WTC11 (cell line): ENCODE measurements at places on chromosomes 7 and 10.
A peak's percentile ranks its signal among the peaks of the same experiment; 100 is the strongest.

- DNase-seq = no peak
Observed at GRCh38 chr10:10782603-10783002, 235.1 kb upstream of the CELF2 start.

- DNase-seq = no peak
Observed at GRCh38 chr10:127346604-127347003, 150.2 kb upstream of the INSYN2A start.

- DNase-seq = peak; percentile 41
Observed at GRCh38 chr10:89838044-89838615, 136.7 kb downstream of the KIF20B start.

GRCh38 chr10:62163024-62163423, 105.6 kb downstream of the RTKN2 start:
- DNase-seq = no peak

DNA sequence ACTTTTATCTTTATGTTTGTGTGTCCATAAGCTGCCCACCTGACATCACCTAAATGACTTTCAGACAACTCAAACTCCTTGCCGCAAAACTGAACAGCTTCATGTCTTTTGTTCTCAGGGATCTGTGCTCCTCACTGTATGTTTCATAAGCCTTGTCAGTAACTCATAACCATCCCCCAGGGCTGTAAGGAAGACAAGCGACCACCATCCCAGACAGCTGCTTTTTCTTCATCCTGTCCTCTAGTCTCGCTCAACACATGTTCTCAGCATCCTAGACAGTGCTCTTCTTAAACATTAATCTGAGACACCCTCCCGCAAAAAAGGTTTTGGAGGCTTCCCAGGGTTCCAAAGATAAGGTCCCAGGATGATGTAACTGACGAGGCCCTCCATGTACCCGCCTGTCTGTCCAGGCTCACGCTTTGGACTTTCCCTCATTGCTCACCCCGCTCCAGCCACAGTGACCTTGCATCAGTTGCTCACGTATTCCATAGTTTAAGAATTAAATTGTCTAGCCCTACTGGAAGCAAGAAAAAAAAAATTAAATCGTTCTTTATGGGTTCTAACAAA, 69.8 kb downstream of the MAP3K8 start:
- no peak for DNase-seq

DNA sequence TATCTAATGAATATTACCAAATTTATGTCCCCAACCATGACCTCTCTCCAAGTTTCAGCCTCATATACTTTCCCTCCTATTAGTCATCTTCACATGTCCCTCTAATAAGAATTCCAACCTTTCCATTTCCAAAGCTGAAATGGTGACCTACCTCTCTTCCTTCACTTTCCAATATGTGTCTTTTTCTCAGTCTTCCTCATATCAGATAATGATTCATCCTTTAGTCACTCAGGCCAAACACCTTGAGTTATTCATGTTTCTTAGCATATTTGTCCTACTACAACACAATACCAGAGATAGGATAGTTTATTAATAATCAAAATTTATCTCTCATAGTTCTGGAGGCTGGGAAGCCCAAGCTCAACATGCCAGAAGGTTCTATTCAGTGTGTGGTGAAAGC, 318.5 kb upstream of the ZWINT start:
- no peak for DNase-seq

- DNase-seq = peak; percentile 36
Observed at GRCh38 chr7:1925349-1925748, 255.3 kb downstream of the ELFN1 start.

DNA sequence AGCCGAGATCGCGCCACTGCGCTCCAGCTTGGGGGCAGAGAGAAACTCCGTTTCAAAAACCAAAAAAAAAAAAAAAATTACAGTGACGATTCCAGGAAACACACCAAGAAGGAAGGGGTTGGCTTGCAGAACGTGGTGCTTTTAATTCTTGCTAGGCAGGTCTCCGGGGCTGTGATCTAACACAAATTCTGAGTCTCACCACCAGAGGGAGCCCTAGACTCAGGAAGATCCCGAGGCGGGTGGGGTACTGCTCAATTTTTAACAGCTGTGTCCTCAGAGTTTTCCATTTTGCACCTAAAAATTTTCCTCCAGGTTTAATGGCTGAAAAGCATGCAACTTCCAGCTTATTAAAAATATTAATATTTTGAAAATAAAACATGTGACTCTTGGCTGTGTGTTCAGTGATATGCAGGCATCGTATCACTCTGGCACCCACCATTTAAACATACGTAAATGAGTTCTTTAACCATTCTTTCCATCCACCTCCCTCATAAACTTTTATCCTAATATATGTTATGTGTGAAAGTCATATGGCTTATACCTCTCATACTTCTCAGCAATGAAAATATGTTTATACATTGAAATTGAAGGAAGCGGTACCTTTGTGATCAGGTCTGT, 26.5 kb upstream of the NUB1 start:
- peak; percentile 75 for DNase-seq

DNA sequence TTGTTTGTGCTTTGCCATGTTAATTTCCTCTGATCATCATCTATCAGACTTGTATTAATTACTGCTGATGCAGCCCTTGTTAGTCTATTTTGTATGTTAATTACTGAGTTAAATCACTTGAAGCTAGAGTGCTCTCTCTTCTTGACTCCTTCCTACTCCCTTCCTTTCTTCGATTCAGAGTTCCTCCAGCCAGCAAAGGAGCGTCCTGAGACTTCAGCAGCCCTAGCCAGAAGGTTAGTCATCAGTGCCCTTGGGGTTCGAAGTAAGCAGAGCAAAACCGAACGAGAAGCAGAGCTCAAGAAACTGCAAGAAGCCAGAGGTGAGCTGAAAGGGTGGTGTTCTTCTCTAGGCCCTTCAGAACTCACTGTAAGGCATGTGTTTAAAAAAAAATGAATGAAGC, 32.1 kb downstream of the LOXL4 start:
- DNase-seq = no peak

DNA sequence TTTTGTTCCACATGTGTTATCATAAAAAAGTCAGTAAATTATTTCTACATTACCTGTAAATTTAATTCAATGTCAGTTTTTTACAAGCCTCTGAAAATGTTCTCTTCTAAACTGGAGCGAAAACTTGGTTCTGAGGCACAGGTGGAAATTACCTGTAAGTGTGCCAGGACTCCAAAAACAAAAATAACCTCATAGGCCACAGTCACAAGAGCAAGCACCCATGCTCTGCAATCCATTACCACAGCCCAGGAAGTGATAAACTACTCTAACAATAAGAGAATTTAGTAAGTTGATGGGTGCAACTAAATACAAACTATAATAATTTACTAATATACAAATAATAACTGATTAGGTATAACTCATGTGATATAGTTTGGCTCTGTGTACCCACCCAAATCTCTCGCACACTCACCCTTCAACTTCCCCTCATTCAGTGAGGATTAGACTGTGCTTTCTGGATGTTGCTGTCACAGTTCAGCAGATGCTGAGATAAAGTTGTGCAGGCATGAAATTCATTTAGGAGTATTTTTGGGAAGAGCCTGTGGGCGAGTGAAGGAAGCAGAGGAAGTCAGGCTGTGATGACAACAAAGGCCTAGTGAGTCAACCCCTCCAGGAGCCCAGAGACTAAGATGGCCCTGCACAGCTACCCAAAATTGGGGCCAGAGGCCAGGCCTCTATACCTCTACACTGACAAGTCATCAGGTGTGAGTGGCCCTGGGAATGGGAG, 16.3 kb upstream of the GIMAP6 start:
- no peak for DNase-seq

DNA sequence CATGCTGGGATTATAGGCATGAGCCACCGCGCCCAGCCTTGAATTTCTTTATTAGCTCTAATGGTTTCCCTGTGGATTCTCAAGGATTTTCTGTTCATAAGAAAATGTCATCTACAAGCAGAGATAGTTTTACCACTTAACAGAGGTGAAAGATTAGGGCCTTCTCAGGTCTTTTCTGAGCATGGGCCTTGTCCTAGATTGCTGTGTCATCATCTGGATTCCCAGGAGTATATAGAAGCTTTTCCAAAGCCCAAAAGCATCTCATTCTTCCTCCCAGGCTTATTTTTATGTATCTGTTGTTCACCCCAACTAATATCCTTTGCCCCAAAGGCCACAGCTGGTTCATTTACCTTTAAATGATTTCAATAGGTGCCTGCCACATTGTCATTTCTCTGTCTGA, 13.7 kb upstream of the ZNF248 start:
- no peak for DNase-seq

- DNase-seq = no peak
Observed at GRCh38 chr7:129719980-129720732, 108.6 kb downstream of the NRF1 start.
